NK-92 treated with Interleukin-12 subunit alpha and Interleukin-12 subunit beta, amount 100 ng/mL, for 24 hours (cell line): ENCODE measurements at places on chromosomes 3 and 15.

GRCh38 chr15:73633991-73634495 lies 854 bp upstream of the NPTN start:
- no peak for DNase-seq

DNA sequence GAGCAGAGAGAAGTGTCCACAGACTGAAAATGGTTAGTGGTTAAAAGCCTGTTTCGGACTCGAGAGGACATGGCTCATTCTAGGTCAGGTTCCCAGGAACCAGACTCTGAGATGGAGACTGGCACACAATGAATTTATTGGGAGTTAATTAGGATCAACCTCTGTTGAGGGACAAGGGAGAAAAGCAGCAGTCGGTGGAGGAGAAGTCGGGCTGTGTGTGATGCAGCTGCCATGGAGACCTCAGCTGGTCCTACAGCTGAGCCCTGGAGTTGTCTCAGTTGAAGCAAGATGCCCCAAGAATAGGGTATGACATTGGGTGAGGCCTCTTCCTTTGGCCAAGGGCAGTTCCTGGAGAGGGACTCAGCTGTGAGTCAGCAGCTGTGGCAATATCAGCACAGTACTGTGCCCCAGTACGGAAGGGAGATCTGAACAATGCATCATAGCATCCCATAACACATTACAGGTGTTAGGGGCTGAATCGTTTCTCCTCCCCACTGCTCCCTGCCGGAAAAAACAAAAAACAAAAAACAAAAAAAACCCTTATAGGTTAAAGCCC lies 105.4 kb downstream of the ABHD5 start:
- no peak for DNase-seq

- DNase-seq: no peak
These were observed 127.1 kb upstream of the ATP10A start for GRCh38 chr15:25990220-25990619.

- DNase-seq: no peak
These were observed 15.8 kb downstream of the ESYT3 start for GRCh38 chr3:138450181-138450580.

GRCh38 chr3:30181581-30181980 lies 424.8 kb upstream of the TGFBR2 start:
- DNase-seq: no peak

DNA sequence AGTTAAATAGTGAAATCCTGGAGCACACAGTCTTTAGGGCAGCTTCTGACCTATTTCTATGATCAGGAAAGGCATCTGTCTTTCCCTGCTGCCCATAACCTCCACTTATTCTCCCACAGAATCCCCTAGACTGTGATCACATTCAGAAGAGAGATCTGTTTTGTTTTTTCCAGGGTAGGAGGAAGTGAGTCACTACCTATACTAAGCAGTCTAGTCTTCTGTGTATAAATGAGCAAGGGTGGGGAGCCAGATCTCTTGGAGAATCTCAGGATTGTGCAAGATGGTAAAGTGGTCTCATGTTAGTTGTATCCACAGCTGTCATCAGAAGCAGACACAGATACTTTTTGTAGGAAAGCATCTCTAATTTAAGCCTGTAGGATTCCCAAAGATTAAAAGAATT lies 11.8 kb upstream of the FBXO22 start:
- DNase-seq: no peak

DNA sequence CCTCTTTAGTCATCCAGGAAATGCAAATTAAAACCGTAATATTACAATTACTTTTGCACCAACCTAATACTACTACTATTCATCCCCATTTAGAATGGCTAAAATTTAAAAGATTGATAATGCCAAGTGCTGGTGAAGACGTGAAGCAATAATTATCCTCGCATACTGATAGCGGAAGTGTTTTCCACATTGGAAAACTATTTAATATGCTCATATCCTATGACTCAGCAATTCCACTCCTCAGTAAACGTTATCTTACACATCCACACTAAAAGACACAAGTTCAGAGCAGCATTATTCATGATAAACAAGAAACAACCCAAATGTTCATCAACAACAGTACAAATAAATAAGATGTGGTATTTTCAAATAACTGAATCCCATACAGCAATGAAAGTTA lies 70.6 kb downstream of the VPS13C start:
- no peak for DNase-seq

GRCh38 chr15:81199031-81199779 lies 2.5 kb downstream of the IL16 start:
- no peak for DNase-seq

- no peak for DNase-seq
These were observed 370.0 kb upstream of the FRG2C start for GRCh38 chr3:75294124-75294523.

GRCh38 chr3:65951836-65952505 lies 86.7 kb downstream of the MAGI1 start:
- no peak for DNase-seq

GRCh38 chr15:58795825-58796224 lies 24.7 kb downstream of the MINDY2 start:
- no peak for DNase-seq

GRCh38 chr3:126518779-126519177 lies 1.2 kb upstream of the UROC1 start:
- no peak for DNase-seq

DNA sequence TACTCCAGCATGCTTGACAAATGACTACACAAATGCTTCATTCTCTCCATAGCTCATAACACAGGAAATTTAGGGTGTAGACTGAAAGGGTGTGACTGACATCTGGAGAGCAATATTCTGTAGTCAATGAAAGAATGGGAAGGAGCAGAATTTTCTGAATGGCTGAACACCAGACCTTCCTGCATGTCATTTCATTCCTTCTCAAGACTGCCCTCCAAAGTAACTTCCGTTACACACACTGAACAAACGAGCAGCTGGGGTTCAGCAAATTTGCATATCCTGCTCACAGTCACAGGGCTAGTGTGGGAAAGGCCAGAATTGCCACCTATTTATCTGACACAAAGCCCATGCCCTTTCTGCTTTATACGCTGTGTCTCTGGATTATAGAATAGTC lies 325.0 kb upstream of the CFAP20DC start:
- DNase-seq: no peak

- no peak for DNase-seq
These were observed 16.2 kb downstream of the MBNL1 start for GRCh38 chr3:152284906-152285305.

- no peak for DNase-seq
These were observed 18.9 kb downstream of the MUC20 start for GRCh38 chr3:195739561-195740111.

- DNase-seq: no peak
These were observed 5.6 kb downstream of the CD96 start for GRCh38 chr3:111547631-111548030.

GRCh38 chr3:140416666-140417065 lies 261.2 kb upstream of the TRIM42 start:
- DNase-seq: no peak

DNA sequence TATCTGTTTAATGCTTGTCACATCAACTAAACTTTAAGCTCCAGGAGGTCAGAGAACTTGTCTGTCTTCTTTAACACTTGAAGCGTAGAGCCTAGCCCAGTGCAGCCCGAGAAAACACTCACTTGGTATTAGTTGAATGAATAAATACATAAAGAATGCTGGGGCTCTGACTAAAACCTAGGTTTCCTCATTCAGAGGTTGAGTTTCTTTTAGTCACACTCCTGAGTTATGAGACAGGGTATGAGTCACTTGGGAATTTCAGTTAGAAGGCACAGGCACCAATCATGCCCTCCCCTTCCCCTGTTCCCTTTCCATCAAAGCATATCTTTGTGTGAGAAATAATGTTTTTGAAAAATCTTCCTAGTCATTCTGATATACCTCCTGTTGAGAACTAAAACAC lies 589.8 kb upstream of the DPPA4 start:
- no peak for DNase-seq

- DNase-seq: no peak
These were observed 14.1 kb upstream of the CCR8 start for GRCh38 chr3:39315420-39315819.

GRCh38 chr15:90451053-90451850 lies 63.2 kb downstream of the IQGAP1 start:
- no peak for DNase-seq

- DNase-seq: no peak
These were observed 80.2 kb downstream of the LRRK1 start for GRCh38 chr15:100999369-100999768.

DNA sequence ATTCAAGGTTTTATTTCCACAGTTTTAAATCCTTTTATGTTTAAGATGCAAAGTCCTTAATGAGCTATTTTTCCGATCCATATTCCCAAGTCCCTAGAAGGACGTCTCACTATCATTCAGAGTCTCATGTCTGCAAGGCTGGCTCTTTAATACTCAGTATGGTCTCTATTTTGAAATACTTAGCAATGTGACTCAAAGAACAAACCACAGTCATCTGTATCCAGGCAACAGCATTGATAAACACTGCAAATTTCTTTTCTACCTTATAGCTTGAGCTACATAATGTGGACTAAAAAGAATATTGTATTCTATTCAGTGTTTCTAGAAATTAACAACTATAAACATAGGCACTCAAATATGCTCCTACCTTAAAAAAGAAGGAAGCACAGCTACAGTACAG lies 588.3 kb upstream of the NAALADL2 start:
- DNase-seq: no peak

DNA sequence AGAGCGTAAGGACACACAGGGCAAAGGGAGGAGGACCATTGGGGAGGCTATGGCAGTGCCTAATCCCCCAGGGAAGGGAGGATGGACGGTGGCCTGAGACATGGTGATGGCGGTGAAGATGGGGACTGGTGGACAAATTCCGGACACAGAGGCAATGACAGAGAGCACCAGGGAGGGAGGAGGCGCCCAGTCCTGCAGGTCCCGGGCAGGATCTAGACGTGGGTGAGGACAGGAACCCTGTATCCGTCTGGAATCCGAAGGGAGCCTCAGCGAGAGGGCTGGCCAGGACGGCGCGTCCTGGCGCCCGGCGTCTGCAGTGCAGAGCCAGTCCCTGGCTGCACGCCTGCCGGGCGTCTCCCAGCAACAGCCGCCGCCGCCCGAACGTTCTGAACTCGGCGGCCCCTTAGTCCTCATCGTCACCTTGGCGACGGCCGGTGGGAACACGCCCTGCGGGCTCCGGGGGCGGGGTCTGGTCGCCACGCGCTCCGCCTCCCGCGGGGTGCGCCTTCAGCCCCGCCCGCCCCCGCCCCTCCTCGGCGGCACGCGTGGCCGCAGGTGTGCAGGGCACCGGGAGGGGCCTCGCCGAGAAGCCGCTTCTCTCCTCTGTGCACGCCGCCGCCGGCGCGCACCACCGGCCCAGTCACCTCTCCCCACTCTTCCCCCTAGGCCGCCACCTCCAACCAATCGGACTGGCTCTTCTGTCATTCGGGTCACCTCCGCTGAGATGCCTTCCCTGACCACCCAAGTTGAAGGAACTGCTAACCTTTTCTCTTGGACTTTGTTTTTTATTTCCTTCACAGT lies 11.6 kb downstream of the XIRP1 start:
- no peak for DNase-seq

DNA sequence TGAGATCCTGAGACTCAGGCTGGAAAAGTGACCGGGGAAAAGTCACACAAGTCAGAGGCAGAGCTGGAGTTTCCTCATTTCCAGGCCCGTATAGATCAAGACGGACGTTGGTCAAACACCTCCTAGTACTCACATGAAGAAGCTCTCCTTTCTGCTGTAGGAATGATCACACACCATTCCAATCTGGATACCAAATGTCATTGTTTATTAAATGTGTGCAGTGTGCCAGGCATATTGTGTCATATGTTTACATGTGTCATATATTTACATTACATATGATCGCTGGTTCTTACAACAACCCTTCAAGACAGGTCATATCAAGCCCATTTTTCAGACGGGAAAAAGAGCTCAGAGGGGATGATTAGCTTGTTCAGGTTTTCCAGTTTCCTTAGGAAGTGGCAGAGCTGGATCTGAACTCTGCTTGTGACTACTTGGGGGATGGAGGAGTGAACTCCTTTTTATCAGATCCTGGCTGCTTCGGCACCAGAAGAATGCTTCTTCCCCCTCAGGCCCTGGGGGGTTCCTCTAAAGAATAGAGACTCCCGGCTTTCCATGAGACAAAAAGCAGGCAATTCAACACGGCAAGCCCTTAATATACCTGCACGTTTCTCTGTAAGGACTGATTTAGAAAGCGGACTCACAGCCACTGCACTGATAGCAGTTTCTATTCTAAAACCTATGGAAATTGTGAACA lies 41.9 kb downstream of the FAM43A start:
- DNase-seq: no peak

GRCh38 chr3:28504976-28505375 lies 156.4 kb upstream of the AZI2 start:
- DNase-seq: no peak

DNA sequence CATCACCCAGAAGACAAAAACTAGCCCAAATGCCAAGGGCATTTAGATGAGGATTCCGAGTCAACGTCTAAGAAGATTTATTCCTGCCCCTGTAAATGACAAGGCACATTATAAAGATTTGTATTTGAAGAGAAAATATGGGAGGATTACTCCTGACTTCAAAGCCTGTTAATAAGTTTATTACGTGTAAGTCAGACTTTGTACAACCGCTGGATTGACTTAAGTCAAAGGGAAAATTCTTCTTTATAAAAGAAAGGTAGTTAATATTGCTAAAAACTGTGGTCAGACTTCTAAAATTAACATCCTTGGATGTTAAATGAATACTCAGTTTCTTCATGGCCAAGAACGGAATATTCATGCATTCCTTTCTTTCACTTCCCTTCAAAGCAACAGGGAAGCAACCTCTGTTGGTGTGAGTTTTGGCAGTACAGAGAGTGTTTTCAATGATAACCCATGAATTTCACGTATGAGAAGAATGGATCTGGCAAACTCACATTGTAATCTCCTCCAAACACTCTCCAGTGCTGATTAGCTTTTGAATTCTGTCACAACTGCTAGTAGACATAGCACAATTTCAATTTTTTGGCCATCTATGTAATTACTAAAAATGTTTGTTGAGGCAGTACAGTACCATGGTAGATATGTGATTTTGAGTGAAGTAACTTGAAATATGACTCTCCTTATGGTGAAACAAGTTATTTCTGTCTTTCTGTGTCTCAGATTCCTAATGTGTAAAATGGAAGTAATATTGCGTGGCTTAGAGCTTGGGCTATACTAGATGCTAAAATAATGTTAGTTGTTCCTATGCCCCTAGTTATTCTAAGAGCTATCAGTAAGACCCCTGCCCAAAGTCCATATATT lies 62.0 kb downstream of the PLD1 start:
- no peak for DNase-seq

- no peak for DNase-seq
These were observed 20.7 kb downstream of the GBE1 start for GRCh38 chr3:81740731-81741130.

DNA sequence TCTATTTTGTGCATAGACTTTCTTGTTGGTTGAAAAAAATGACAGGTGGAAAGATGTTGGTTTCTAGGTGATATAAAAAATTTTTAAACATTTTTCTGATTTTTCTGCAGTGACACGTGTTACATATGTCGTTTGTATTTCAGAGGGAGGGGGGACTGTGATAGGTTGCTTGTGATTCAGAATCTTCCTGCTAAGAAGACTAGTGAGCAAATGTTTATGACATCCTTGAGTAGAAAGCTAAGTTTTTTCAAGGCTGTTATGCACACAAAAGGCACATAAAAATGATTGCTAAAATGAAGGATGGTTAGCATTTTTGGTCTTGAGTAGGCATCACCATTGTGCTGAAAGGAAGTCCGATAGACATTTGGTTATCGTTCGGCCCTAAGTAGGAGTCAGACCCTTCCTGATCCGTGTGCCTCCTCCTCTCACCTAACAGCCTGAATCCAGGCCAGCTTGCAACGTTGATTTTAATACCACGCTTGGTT lies 1.5 kb downstream of the ZNF639 start:
- DNase-seq: no peak
